Right renal pelvis (tissue), 4 donors: ENCODE measurements at places on chromosomes 11 and 22. TPM values are rescaled to one million over a fixed set of nuclear protein-coding genes. Genes with fewer than 3 reads are reported as not detected.

- no peak for DNase-seq
Observed at GRCh38 chr11:117573326-117573725, 223.7 kb downstream of the DSCAML1 start.

DNA sequence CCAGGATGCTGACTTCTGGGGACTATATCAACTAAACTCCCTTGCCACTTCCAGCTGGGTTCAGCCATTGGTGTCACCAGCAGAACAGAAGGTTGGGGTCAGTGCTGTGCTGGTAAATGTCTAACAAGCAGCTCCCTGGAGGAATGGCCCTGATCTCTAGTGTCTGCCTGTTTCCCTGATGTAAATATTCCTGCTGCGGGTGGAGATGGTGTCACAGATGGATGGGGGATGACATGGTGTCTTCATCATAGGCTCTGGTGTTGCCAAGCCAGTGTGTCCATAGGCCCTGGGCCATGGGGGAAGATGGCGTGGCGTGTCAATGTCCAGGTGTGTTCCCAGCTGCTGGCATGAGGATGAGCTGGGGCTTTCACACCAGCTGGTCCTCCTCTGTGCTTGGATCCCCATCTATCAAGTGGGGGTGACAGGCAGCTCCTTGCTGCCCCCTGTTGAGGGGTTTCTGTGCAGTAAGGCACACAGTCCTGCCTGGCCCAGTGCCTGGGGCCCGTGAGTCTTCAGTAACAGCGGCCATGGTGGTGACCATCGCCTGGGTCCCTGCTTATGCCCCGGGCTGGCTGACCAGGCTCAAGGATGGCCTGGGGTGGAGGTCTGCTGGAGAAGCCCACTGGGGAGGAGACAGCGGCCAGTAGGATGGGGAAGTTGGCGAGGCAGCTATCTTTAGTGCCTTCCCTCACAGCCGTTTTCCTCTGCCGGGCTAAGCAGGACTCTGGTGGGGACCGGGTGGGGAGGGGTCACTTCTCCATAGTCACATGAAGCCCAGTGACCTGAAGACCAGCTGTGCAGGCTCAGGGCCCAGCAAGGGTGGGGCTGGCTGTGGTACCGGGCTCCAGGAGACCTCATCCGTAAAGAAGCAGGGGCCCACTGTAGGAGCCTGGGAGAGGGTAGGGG is 12.7 kb downstream of the RPL3 start:
- DNase-seq, result no peak

GRCh38 chr22:31185056-31185455 is 25.1 kb downstream of the RNF185 start:
- DNase-seq, result no peak

F2 gene
- 0.70 TPM for polyA plus RNA-seq

KRTAP5-1 gene
- not detected for polyA plus RNA-seq

- no peak for DNase-seq
Observed at GRCh38 chr22:49958931-49959781, 1.4 kb upstream of the PIM3 start.

GRCh38 chr11:134916421-134917213 is 504.6 kb upstream of the B3GAT1 start:
- no peak for DNase-seq

DNA sequence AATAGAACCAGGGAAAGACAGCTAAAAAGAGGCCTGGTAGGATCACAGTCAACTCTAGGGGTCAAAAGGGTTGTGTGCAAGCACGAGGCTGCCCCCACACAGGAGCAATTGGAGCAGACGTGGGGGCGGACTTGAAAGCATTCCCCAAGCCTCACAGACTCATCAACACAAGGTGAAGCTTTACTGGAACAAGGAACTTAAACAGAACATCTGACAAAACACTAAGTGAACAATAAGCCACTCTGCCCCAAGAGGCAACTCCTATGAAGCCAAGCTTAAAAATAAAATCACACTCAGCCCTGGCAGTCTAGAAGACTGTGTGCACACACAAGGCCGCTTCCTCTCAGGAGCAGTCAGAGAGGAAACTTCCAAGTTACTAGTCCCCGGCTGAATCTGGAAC is 32.2 kb upstream of the TEAD1 start:
- no peak for DNase-seq

FOSL1 gene
- 0.28 TPM for polyA plus RNA-seq

TEF gene
- polyA plus RNA-seq, result 17.4 TPM

DNA sequence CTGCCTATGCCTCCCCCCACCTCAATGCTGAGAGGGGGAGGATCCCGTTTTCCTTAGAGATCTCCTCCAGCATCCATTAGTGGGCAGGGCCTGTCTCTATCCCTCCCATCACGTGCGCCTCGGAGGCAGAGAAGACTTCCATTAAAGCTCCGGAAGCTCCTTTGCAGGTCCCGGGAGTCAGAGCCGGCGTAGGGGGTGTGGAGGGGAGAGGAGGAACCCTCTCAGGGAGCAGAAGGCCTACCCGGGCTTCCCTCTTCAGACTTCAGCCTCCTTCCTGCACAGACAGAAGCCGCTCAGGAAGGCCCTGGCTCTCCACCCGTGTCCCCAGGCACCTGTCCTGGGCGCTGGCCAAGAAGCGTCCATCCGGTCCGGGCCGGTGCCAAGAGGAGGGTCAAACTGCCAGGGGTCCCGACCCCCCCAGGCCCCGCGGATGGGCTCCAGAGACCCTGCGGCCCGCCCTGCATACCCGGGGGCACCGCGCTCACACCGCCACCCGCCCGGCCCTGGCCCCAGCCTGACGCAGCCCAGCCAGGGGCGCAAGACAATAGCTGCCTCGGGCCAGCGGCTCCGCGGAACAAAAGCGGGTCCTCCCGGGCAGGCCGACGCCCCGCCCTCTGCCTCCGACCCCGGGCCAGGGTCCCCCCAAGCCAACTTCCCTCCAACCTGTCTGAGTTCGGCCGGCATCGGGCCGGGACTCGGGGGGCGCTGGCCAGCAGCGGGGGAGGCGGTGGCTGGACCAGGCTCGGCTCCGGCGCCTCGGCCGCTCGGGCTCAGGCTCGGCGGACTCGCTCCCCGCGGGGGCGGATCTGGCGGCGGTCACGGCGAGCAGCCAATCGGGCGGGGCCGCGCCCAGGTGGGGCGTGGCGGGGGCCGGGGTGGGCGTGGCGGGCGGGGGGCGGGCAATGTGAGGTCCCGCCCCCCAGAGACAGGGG is 29.9 kb downstream of the ARVCF start:
- peak; percentile 60 for DNase-seq

DNA sequence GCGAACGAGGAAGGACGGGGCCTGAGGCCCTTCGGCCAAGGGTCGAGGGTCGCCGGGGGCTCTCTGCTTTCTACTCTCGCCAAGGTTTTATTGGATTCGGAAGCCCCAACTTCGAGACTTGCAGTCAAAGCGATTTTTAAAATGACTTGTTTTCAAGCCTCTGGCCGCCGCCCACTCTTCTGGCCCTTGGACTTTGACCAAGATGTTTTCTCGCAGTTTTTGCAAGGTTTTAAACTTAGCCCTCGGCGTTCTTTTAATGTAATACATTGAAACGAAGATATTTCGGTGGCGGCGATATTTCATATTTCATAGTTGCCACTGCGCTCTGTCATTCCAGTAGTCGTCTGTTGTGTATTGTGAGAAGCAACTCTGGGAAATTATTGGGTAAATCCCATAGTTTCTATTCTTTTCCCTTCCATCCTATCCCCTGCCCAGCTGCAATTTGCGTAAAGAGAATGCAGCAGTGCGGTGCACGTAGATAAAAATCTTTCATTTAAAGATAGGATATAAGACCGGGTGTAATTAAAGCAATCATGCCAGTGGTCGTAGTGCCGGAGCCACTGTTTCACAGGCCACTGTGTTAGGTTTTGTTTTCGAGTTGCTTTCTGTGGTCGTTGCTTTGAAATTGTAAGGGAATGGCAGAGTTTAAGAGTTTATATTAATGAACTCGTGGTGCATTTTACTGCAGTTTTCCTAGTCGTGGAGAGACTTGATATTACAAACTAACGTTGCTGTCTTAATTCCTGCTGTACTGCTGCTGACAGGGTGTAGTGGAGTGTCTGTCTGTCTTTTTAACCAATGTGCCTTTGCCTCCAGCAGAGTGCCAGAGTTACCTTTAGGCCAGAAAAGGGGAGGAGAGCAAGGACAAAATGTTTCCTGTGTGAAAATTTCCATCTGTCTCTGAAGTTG is 702 bp downstream of the BIRC2 start:
- DNase-seq, result peak; percentile 28

ENTHD1 gene
- polyA plus RNA-seq, result not detected

GRCh38 chr11:75697906-75698581 is 19.6 kb upstream of the MOGAT2 start:
- no peak for DNase-seq

COX8A gene
- 263 TPM for polyA plus RNA-seq

- DNase-seq, result no peak
Observed at GRCh38 chr11:128151780-128152179, 435.6 kb downstream of the ETS1 start.

- no peak for DNase-seq
Observed at GRCh38 chr11:90798769-90799168, 575.9 kb upstream of the CHORDC1 start.

OR5AK2 gene
- not detected for polyA plus RNA-seq

DNA sequence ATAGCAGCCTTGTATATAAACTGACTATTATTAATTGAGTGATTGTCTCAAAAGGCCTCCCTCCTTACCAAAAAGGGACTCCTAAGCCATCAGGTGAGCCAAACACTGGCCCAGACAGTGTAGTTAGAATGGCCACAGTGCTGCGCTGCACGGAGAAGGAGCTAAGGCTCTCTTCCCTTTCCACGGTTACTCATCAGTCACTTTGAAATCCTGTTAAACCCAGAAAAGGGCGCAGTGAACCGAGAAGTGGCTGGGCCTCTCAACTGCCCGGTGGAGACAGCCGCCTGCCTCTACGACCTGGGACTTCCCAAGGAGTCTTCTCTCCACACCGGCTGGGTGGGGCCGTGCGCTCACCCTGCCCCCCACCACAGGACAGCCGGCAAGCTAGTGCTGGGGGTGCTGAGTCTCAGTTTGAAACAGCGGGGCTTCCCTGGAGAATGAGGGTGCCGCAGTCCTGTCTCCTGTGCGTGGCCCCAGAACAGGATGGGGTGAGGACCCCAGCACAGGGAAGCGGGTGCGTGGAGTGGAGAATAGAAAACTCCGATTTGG is 1.3 kb downstream of the MYH9 start:
- DNase-seq, result no peak

- no peak for DNase-seq
Observed at GRCh38 chr22:42919199-42919598, 62.1 kb upstream of the ARFGAP3 start.

GRCh38 chr11:61080986-61081590 is 21.2 kb upstream of the CD5 start:
- DNase-seq, result no peak

SF3B2 gene
- 227 TPM for polyA plus RNA-seq

DNA sequence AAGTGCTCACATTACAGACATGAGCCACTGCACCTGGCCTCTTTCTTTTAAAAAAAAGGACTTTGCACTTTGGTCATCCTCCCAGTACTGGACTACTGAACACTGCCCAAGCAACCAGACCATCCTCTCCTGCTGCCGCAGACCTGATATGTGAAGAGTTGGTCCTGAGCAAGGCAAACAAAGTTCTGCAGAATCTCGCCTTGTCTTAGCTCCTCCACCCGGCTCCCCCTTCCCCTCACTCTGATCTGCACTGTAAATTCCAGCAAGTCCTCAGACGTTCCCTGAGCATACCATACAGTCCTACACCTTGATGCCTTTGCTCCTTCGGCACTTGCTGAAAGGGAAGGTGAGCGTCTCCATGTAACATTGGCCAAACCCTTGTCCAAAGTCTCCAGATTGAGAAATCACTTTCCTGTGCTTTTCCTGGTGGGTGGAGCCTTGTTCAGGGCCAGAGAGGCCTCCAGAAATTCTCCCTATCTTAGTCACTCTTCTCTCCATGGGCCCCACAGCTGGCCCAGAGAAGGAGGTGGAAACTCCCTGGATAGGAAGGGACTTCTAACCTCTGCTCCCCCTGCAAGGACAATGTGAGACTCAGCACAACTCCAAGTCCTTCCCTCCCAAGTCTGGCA is 47.0 kb upstream of the TIMP3 start:
- DNase-seq, result no peak

MOGAT2 gene
- polyA plus RNA-seq, result 1.4 TPM

ADAMTS8 gene
- 3.4 TPM for polyA plus RNA-seq

DNA sequence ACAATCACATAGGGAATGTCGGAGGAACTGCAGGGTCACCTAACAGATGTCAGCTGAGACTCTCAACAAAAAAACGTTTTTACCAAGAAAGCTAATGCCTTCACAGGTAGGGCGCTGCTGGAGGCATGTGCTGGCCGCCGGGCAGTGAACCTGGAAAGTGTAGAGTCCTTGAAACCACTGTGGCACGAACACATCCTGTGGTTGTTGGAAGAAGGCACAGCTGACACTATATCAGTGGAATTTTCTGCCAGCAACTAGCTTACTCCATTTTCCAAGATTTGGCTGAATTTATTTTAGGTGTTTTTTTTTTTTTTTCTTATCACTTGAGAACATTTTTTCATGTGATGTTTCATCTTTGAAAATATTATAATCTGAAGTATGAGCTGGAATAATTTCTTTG is 14.2 kb downstream of the TRMU start:
- DNase-seq, result no peak

- DNase-seq, result no peak
Observed at GRCh38 chr11:123158033-123159003, 36.7 kb downstream of the CLMP start.

DNA sequence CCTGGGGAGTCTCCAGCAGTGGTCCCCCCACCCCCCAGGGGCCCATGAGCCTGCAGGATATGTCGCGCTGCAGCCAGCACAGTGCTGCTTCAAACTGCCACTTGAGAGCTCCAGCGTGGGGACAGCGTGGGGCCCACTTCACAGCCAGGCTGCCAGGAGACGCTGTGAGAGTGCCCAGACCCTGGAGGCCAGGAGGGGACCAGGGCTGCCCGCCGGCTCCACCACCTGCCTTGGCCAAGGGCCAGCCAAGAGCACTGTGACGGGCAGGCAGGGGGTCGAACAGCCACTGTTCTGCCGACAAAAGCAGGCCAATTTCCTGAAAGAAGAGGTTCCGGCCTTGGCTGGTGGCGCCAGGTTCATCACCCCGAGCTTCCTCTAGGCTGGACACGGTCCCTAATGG is 60.2 kb downstream of the FLRT1 start:
- DNase-seq, result no peak

- DNase-seq, result no peak
Observed at GRCh38 chr22:42791721-42792452, 65.2 kb downstream of the ARFGAP3 start.

GRCh38 chr11:114044042-114044871 is 15.3 kb upstream of the ZBTB16 start:
- DNase-seq, result no peak

- no peak for DNase-seq
Observed at GRCh38 chr11:32584921-32585320, 1.3 kb downstream of the EIF3M start.

CCDC116 gene
- 0.18 TPM for polyA plus RNA-seq

- DNase-seq, result no peak
Observed at GRCh38 chr22:48277868-48278581, 1515.6 kb downstream of the TBC1D22A start.

GRCh38 chr11:17954395-17955252 is 58.2 kb downstream of the SERGEF start:
- DNase-seq, result no peak

DNA sequence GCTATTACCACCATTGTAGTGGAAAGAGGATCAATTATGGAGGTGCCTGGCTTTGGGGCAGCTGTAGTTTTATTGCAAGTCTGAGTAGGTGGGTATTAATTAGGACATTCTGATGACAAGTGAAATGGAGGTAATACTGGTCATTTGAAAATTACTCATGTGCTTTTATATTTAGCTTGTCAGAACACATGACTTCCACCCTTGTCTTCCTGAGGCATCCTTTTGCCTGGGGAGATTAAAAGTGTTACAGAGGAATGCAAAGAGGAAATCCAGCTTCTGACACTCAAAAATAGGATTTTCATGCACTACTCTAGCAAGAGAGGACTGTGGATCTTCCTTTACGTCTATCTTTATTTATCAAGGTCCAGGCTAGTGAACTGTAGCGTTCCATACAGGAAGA is 44.7 kb upstream of the CAPRIN1 start:
- no peak for DNase-seq
